Chondrocyte (in vitro differentiated cells): ENCODE measurements at places on chromosomes 1 and 21. TPM values are rescaled to one million over a fixed set of nuclear protein-coding genes. Genes with fewer than 3 reads are reported as not detected.

- no peak overlapping the region for H3K27ac ChIP-seq
- DNase-seq: no peak
- no peaks in the 10 kb centered on the region for H3K27me3 ChIP-seq
- H3K4me1 ChIP-seq: peaks cover 21% of the 10 kb centered on the region
Measured at GRCh38 chr1:40079774-40080400, 17.2 kb downstream of the PPT1 start.

CTH gene
- 3.8 to 17.4 TPM (median 14.9 TPM) in 3 replicates for total RNA-seq

DNA sequence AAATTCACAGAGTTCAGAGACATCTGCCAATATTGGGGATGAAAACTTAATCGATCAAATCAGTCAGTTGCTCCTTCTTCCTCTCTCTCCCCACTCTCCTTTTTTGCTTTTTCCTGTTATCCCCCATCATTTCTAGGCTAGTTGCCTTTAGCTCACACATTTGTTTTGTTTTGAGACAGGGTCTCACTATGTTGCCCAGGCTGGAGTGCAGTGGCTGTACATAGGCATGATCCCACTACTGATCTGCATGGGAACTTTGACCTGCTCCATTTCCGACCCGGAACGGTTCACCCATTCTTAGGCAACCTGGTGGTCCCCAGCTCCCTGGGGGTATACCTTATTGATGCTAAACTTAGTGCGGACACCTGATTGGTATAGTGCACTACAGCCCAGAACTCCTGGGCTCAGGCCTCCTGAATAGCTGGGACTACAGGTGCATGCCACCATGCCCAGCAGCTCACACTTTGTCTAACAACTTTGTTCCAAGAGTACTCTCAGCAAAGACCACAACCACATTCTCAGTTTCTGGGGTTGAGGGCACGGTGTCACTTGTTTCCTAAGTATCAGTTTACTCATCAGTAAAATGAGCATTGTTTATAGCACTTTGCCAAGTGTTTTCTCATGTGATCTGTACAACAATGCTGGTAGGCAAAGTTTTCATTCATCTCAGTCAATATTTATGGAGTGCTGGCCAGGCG, 6.7 kb upstream of the ELOA start:
- peak overlapping the region; percentile 5 for H3K27ac ChIP-seq
- no peak for DNase-seq
- no peak overlapping the region for H3K4me3 ChIP-seq
- H3K27me3 ChIP-seq: no peaks in the 10 kb centered on the region
- H3K4me1 ChIP-seq: peaks cover under 1% of the 10 kb centered on the region

DNA sequence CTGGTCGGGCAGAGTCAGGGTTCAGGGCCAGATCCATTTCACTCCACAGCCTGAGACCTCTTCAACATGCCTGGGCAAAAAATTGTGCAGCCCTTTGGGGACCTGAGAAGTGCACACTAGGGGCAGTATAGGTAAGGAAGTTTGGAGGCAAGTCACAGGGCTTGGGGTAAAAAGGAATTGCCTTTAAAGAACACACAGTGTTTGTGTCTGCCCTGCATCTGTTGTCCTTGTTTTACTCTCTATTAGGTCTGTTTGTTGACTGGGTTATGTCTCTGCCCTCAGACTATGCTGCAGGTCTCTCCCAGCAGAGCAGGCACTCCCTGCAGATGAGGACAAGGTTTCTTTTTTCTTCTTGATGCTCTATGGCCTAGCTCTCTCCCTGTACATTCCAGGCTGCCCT, 22.0 kb downstream of the LDLRAD2 start:
- H3K4me1 ChIP-seq: no peaks in the 10 kb centered on the region
- no peaks in the 10 kb centered on the region for H3K27me3 ChIP-seq
- no peak for DNase-seq
- H3K27ac ChIP-seq: no peak overlapping the region

GSTM1 gene
- 8.9 to 17.8 TPM (median 17.8 TPM) in 3 replicates for total RNA-seq

CAMK2N1 gene
- 8.7 to 13.2 TPM (median 12.9 TPM) in 3 replicates for total RNA-seq

- H3K4me1 ChIP-seq: peaks cover 49% of the 10 kb centered on the region
- H3K4me3 ChIP-seq: no peak overlapping the region
- no peaks in the 10 kb centered on the region for H3K27me3 ChIP-seq
- DNase-seq: no peak
Measured at GRCh38 chr1:119987686-119988085, 81.8 kb downstream of the NOTCH2 start.

GRCh38 chr1:231554969-231555368, 26.5 kb downstream of the TSNAX start:
- H3K36me3 ChIP-seq: peaks cover 7% of the 10 kb centered on the region
- H3K4me3 ChIP-seq: no peak overlapping the region
- no peak for DNase-seq
- H3K27ac ChIP-seq: no peak overlapping the region
- no peaks in the 10 kb centered on the region for H3K27me3 ChIP-seq
- H3K4me1 ChIP-seq: peaks cover 15% of the 10 kb centered on the region

DNA sequence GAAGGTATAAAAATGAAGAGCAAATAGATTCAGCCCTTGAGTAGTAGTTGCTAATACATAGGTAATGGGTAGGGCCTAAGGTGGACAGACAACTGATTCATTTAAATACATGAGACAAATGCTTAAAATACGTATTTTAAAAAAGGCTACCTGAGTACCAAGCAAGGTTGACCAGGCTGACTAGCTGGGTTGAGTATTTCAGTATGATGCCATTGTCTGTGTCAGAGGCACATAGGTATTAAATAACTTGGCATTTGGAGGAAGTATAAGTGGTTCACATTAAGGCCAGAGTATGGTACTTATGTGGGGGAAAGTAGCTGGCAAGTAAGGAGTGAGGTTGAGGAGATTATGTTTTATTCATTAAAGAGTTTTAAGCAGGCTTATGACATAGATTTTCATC, 19.4 kb downstream of the NEK7 start:
- H3K4me1 ChIP-seq: peaks cover 79% of the 10 kb centered on the region
- no peaks in the 10 kb centered on the region for H3K27me3 ChIP-seq
- DNase-seq: no peak
- H3K27ac ChIP-seq: peak overlapping the region; percentile 65

AGO3 gene
- 26.0 to 34.5 TPM (median 26.1 TPM) in 3 replicates for total RNA-seq

DNA sequence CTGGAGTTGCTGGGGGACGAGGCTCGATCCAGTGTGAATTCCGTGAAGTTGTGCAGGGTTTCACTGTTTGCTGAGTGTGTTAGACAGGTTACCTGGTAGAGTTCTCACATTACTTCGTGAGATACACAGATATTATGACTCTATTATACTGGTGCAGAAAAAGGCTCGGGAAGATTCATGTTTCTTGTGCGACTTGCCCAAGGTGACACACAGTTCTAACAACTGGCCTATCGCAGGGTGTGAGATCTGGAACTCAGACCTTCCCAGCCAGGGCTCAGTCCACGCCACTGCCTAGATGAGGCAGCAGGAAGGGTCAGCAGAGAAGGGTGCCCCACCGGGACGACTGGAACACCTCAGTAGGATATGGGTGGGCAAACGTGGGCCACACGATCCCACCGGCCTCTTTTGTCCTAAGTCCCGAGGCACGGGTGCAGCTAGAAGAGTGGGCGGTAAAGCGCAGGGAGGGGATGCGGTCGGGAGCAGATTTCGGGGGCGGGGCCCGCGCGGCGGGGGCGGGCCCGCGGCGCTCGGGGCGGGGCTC, 296 bp upstream of the RNPEP start:
- H3K4me1 ChIP-seq: peaks cover 30% of the 10 kb centered on the region
- DNase-seq: no peak
- H3K27me3 ChIP-seq: no peaks in the 10 kb centered on the region
- peak overlapping the region; percentile 83 for H3K4me3 ChIP-seq

GRCh38 chr1:94669198-94669597, 127.6 kb upstream of the F3 start:
- no peak for DNase-seq
- peaks cover 2% of the 10 kb centered on the region for H3K36me3 ChIP-seq
- no peak overlapping the region for H3K4me3 ChIP-seq

DNA sequence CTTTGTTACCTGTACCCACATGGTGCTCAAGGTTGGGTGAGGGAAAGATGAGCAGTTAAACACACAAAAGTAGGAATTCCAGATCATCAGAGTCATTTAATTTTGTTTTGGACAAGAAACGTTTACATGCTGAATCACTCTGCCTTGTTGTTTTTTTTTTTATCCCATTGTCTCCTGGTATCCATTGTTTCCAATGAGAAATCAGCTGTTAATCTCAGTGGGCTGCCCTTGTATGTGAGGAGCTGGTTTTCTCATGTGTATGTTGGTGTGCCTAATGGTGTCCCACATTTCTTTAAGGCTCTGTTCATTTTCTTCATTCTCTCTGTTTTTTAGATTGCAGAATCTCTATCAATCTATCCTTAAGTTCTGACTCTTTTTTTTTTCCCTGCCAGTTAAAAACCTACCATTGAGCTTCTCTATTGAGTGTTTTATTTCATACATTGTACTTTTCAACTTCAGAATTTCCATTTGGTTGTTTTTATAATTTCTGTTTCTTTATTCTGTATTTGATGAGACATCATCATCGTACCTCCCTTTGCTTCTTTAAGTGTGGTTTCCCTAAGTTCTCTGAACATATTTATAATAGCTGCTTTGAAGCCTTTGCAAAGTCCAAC, 8.8 kb upstream of the OBSCN start:
- DNase-seq: no peak
- no peaks in the 10 kb centered on the region for H3K4me1 ChIP-seq
- no peak overlapping the region for H3K4me3 ChIP-seq
- no peak overlapping the region for H3K27ac ChIP-seq

DNA sequence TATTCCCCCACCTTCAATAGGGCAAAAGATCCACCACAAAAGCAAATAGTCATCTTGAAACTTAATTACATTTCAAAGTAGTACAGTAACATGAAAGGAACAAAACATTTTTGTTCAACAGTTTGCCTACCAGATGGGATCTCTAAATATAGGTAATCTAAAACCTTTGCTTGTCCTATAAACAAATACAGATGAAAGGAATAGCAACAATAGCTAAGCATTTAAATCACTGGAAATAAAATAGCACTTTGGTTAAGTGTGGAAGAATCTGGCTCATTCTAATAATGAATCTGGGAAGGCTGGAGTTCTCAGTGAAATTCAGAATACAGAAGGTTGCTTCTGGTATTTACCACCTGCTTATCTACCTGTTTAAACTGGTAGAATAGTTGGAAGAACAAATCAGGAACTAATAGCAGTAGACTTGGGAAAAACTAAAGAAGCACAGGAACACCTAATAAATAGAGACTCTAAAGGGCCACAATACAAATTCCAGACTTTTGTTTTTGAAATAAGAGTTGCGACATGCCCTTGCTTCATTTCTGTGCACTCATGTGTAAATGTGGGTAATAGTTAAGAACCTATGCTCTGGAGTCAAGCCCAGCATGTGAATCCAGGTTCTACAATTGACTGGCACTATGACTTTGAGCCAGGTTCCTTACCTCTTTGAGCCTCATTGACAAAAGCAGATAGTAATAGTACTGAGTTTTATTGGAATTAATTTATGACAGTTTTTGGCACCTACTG, 2.3 kb upstream of the LYPLAL1 start:
- no peak overlapping the region for H3K4me3 ChIP-seq
- peaks cover 34% of the 10 kb centered on the region for H3K4me1 ChIP-seq
- H3K27me3 ChIP-seq: no peaks in the 10 kb centered on the region
- no peak for DNase-seq

AGMAT gene
- 0.68 to 1.1 TPM (median 0.82 TPM) in 3 replicates for total RNA-seq

GRCh38 chr1:109046671-109047070, 4.8 kb upstream of the WDR47 start:
- no peaks in the 10 kb centered on the region for H3K27me3 ChIP-seq
- H3K36me3 ChIP-seq: no peaks in the 10 kb centered on the region
- no peak for DNase-seq
- H3K27ac ChIP-seq: no peak overlapping the region
- no peak overlapping the region for H3K4me3 ChIP-seq

GRCh38 chr1:234881893-234882771, 246.5 kb downstream of the TOMM20 start:
- H3K4me1 ChIP-seq: peaks cover 9% of the 10 kb centered on the region
- H3K27me3 ChIP-seq: no peaks in the 10 kb centered on the region
- DNase-seq: peak; percentile 6
- H3K27ac ChIP-seq: no peak overlapping the region

DNA sequence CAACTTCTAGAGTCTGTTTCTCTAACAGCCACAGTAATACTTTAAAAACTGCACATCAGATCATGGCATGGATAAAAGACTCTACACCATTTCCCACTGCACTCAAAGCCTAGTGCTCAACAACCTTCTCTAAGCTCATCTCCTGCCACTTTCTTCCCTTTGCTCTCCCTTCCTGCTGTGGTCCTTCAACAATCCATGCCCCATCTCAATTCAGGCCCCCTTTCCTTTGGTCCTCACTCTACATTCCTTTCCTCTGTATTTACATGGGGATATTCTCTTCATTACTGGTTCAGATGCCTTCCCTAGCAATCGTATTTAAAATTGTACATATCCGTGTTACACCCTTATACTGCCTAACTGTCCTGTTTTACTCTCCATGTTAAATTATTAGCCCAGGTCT, 19.0 kb downstream of the SOD1 start:
- H3K4me1 ChIP-seq: peaks cover 12% of the 10 kb centered on the region
- no peak overlapping the region for H3K27ac ChIP-seq
- DNase-seq: no peak
- H3K36me3 ChIP-seq: peaks cover 15% of the 10 kb centered on the region
- H3K4me3 ChIP-seq: no peak overlapping the region

DNA sequence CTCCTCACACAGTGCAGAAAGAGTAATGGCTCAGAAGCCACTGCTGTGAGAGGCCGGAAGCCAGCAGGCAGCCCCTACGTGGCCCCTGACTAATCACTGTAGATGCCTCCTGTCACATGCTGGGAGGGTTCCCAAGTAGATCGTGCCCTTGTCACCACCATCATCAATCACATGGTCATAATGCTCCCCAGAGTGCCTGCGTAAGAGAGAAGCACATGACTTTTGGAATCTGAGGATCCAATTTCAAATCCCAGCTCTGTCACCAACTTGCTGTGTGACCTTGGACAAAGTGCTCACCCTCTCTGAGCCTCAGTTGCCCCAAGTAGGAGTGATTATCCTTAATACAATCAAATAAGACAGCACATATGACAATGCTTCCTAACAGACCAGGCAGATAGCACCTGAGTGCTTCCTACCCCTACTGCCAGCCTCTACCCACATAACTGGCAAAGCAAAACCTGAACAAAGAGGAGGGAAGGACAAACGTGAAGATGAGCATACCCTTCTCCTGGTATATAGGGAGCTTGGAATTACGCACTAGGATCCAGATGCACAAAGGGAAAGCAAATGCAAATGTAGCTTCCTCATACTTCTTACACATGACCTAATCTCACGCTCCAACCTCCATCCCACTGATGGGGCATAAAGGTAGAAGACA, 65.7 kb downstream of the SDC3 start:
- no peak overlapping the region for H3K27ac ChIP-seq
- peaks cover 58% of the 10 kb centered on the region for H3K27me3 ChIP-seq
- peaks cover 1% of the 10 kb centered on the region for H3K36me3 ChIP-seq
- H3K4me3 ChIP-seq: no peak overlapping the region

INSRR gene
- total RNA-seq: not detected in 3 replicates

RHD gene
- total RNA-seq: not detected in 3 replicates

- DNase-seq: no peak
- H3K36me3 ChIP-seq: no peaks in the 10 kb centered on the region
- peaks cover 21% of the 10 kb centered on the region for H3K4me1 ChIP-seq
- H3K27ac ChIP-seq: no peak overlapping the region
- no peak overlapping the region for H3K4me3 ChIP-seq
Measured at GRCh38 chr1:92882819-92883218, 51.0 kb downstream of the RPL5 start.
